ENCODE measurements at places on chromosomes 1 and 21.

DNA sequence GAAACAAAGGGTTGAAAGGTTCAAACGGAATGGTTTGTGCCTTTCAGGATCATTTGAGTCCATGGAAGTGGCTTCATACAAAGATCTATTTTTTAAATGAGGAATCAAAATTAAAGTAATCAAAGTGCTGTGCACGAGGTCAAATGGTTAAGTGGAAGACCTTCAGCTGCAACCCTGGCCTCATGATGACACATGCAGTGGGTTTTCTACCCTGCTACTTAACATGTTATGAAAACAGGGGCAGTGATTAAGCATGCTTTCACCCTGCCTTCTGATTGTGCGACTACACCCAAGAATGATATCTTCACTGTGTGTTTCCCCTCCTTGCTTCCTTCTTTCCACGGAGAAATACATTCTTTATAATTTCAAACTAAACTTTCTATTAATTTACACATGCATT is 604.2 kb downstream of the LRRIQ3 start:
- DNase-seq: peak; percentile 56

DNA sequence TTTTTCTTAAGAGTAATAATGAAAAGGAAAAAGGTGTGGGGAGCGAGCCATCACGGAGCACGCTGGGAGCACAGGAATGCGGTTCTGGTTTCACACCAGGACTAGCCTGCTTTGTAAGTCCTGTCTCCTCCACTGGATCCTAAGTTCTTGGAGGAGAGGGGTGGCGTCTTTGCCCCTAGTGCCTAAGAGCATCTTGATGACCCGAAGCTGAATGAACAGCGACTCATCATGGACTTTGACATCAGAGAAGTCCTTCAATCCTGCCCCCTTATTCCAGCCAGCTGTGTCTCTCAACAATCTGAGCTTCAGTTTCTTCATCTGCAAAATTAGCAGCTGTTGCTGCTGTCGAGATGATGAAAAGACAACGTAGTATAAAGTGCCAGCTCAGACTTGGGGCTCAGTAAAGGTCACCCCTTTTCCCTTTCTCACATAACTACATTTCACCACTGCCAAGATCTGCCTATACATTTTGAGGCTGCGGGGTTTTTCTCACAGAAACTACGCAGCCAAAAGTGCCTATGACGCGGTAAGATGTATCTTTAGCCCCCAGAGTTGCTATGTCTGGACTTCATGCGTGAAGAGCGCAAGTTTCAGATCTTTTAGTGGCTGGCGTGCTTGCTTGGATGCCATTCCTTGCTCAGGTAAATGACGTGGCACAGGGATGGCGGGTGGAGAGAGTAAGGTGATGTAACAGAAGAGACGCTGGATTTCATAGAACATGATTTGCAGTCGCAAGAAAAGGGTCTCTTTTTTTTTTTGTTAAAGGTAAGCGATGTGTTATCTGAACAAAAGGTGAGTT is 4.9 kb upstream of the PRDM2 start:
- no peak for DNase-seq

DNA sequence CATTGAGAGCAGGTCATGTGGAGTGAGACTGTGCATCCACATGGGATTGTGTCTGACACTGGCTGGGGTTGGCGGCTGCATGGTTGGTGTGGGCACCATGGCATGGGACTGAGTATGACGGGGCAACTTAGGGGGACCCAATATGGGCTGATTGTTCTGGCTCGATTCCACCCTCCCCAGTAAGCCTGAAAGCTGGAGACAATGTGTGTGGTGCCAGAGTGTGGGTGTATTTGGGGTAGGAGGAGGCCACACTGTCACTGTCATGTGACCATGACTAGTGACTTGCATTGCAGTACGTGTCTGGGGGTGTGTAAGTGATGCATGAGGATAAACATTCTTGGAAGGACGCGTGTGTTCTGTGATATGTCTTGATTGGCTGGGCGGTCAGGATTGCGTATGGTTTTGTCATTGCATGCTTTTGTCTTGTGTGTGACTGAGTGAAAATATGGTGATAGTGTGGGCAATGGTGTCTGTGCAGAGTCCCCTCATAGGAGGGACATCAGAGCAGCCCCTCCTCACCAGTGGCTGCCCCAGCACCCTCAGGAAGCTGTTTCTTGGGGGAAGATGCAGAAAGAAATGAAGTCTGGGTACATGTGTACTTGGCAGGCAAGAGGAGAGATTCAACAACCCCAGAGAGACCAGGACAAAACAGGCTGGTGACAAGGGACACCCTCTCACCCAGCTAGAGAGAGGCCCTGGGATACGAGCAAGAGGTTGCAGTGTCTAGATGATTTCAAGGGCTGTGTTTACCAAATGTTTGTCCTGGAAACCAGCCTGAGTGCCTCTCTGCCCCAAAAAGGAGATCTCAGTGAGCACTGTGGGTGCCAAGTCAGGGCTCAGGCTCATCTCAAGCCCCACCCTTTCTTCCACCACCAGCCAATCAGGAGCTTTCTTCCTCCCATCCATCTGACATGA is 36.3 kb downstream of the SDC3 start:
- peak; percentile 91 for DNase-seq

DNA sequence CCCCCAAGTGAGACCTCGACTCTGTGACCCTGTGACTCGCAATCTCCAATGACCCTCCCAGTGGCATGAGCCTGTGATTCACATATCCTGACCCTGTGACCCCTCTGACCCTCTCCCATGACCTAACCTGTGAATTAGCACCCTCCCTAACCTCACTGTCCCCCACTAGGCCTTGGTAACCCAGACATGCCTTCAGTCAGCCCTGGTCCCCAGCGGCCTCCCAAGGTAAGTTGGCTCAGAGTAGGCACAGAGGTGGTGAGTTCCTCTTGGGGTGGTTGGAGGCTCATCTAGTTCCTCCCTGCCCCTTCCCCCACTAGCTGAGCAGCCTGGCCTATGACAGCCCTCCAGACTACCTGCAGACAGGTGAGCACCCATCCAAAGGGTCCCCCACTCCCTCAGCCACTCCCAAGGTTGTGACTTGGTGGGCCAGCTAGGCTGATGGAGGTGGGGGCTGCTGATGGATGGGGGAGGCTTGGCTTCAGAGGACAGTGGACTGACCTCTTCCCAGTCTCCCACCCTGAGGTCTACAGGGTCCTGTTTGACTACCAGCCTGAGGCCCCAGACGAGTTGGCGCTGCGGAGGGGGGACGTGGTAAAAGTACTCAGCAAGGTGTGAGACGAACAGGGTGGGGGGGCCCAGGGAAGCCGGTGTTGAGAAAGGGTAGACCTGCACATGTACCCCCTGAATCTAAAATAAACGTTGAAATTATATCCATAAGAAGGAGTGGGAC is 1.6 kb downstream of the SH3D21 start:
- no peak for DNase-seq

- DNase-seq: no peak
These were observed 20.8 kb downstream of the EVI5 start for GRCh38 chr1:92764116-92764515.

DNA sequence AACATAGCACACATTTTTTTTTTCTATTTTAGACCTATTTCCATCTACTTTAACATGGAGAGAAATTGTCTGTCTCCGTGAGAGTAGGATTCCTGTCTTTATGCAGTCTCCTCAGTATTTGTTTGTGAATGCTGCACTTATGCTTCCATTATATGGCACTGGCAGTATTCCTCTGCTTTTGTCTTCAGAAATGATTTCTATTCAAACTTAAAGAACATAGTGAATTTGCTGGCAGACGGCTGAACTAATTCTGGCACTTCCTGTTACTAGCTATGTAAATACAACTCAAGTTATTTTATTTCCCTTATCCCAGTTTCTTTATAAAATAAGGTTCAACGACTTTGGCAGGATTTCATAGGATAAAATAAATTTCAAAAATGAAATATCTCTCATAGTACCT is 45.3 kb downstream of the KCTD3 start:
- no peak for DNase-seq

DNA sequence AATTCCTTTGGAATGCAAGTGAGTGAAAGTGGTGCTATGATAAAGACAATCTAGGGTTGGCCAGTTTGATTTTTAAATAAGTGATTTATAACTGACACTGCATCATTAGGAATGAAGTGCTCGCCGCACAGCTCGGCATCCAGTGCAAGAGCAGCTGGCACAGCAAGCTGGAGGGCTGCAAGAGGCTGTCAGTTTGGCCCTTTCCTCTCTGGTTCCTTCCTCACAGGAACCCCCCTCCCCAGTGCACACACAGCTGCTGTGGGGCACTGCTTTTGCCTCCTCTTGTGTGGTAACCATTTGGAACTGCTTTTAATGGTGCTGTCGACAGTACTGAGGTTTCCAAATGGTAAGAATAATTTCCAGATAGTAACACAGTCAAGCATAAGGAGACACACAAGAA is 10.4 kb upstream of the BCAR3 start:
- no peak for DNase-seq

DNA sequence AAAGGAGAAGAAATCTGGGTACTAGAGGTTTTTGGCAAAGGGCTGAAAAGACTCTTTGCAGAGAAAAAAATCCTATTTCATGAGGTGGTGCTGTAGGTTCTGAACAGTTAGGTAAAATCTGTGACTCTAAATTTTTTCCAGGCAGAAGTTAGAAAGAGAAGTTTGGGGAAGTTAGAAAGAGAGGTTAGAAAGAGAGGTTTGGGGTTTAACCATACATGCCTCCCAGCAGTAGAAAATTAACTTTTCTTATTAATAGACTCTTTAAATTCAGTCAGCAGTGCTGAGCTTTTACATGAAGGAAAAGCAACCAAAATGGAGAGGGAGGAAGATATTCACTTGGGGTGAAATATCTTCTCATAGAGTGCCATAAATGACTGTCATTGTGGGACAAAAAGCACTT is 12.2 kb downstream of the AMY1C start:
- DNase-seq: no peak

All from inflammatory macrophage (primary cell).